NCI-H2171 (cell line): ENCODE measurements at places on chromosomes 5 and 9.

GRCh38 chr9:2120926-2121689, 106.0 kb downstream of the SMARCA2 start:
- DNase-seq, result no peak

GRCh38 chr9:85522459-85523092, 219.2 kb downstream of the AGTPBP1 start:
- DNase-seq, result peak; percentile 3

DNA sequence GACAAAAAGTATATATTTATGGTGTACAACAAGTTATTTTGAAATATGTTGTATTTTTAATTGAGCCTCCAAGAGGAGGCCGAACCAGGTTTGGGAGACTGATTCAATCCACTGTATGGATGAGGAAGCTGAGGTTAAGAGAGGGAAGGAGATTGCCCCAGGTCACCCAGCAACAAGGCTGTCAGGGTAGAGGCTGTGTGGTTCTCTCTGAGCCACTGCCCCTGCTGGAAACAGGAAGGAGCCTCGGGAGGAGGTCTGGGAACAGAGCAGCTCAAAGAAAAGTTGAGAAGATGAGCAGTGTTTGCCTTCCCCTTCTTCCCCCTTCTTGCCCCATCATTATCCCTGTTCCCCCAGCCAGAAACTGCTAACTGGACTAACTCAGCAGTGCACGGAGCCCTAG, 6.6 kb upstream of the FAT2 start:
- DNase-seq, result no peak

GRCh38 chr5:14213253-14213652, 70.1 kb downstream of the TRIO start:
- DNase-seq, result no peak

GRCh38 chr9:126342621-126343031, 16.0 kb downstream of the MVB12B start:
- no peak for DNase-seq

GRCh38 chr5:125152044-125152443, 405.6 kb upstream of the ZNF608 start:
- DNase-seq, result no peak

DNA sequence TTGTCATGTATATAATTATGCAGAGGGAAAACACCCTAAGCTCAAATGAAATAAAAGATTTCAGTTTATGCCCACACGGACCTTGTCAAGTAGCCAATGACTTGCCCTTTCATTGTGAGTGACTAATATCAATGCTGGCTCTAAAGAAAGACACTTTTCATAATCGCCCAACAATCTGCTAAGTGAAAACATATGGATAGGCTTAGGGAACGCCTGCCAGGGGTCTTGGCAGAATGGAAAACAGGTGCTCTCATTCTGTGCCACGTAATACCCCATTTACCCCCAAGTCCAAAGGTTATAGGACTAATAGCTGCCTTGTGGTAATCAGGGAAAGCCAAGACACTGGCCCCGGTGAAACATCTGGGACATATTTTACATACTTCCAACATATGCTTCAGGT, 157.7 kb downstream of the SLF1 start:
- no peak for DNase-seq

DNA sequence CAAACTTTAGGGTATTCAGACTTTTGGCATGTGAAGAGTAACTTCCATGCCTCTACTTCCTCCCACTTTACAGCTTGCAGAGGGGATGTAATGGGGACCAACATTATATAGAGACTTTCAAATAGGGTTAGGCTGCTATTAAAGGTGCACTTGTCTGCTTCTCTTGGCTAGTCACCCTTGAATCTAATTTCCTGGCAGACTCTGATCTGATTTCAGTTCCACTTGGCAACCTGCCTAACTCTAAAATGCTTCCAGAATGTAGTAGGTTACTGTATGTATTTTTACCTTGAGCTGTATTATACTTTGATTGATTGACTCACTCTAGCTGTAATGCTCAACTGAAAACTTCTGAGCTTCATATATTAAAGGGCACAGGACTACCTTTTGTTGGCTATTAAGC, 693.4 kb downstream of the KCTD16 start:
- no peak for DNase-seq

DNA sequence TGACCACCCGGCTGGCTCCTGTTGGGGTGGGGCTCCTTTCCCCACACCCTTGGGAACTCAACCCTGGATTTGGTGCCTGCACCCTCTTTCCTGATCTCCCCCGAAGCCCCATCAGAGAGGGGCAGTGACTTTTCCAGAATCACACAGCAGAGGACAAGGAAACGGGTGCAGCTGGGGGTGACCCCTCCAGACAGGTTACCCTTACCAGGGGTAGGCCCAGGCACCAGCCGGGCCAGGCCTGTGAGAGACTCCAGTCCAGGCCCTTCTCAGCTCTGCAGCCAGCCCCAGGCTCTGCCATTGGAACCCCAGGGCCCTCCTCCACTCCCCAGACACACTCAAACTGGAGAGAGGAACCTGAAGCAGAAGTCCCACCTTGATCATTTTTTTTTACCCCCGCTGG, 19.0 kb upstream of the PHYHD1 start:
- DNase-seq, result no peak

- DNase-seq, result no peak
These were observed 1.2 kb upstream of the ADAMTS6 start for GRCh38 chr5:65482736-65483545.

DNA sequence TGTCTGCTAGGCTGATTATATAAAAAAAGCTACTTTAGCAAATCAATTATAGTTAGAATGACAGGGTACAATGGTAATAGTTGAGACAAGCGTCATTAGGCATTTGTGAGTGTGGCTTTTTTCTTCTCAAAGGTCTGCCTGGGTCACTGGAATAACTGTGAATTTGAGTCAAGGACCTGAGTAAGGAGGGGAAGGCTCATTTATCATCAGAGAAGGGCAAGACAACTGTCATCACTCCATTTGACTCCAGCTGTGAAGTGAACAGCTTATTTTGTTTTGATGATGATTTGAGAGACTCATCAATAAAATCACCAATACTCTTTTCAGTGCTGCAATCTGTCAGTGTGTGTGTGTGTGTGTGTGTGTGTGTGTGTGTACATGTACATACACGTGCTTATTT, 118.6 kb downstream of the MAT2B start:
- no peak for DNase-seq

DNA sequence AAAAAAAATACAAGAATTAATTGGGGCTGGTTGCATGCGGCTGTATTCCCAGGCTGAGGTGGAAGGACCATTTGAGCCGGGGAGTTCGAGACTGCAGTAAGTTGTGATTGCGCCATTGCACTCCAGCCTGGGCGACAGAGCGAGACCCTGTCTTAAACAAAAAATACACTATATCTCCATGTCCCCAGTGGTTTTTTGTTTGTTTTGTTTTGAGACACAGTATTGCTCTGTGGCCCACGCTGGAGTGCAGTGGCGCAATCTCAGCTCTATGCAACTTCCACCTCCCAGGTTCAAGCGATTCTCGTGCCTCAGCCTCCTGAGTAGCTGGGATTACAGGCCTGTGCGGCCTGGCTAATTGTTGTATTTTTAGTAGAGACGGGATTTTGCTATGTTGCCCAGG, 1.2 kb downstream of the COQ4 start:
- DNase-seq, result no peak

DNA sequence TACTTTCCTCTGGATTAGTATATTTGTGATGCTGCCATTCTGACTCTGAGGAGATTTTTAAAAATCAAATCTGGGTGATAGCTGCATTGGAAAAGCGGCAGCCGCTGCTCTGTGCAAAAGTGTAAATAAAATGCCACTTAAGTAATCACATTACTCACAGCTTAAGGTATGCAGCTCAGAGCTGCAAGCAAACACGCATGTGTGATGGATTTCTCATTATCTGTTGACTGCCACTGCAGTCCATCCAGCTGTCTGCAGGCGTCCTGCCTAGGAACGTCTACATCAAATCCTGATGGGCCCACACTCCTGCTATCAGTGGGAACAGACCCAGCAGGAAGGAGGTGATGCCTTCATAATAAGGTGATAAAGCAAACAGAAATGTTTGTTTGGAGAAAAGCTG, 216.9 kb downstream of the SPOCK1 start:
- no peak for DNase-seq

GRCh38 chr9:37911271-37911681, 7.3 kb upstream of the SLC25A51 start:
- DNase-seq, result no peak

DNA sequence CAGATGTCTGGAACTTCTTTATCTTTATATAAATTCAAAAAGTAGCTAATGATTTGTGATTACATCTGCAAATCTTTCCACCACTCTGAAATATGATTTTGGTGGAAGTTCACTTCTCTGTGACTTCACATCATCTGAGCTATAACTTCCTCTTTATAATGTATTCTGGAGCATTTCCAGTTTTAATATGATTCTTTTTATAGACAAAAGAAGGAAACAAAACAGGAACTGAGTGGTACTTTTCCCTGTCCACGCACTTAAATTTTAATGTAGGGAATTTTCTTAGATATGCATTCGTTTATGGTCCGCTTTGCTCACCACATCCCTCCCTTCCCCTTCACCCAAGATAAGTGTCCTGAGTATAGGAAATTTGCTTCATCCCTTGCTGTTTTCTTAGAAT, 333.5 kb downstream of the CHSY3 start:
- no peak for DNase-seq

DNA sequence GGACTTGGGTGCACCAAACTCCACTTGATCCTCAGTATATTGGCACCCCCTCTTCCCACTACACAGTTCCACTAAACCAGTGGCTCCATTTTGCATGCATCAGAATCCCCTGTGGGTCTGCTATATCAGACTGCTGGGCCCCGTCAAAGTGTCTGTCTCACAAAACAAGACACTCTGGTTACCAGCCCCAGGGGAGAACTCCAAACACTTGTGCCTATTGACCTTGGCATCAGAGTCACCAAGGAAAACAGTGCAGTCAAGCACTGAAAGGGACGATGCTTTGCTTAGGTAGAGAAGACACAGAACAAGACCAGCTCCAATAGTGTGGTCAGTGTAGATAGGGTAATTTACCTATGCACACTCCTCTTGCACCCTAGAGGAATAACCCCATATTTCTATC, 205.8 kb upstream of the RAI14 start:
- DNase-seq, result no peak

- no peak for DNase-seq
These were observed 232.3 kb upstream of the WWC1 start for GRCh38 chr5:168059131-168059530.

- DNase-seq, result no peak
These were observed 57.4 kb downstream of the DAP start for GRCh38 chr5:10703676-10704075.

- no peak for DNase-seq
These were observed 74.9 kb downstream of the NREP start for GRCh38 chr5:111682121-111682520.

GRCh38 chr5:13664377-13664776, 280.1 kb downstream of the DNAH5 start:
- no peak for DNase-seq

DNA sequence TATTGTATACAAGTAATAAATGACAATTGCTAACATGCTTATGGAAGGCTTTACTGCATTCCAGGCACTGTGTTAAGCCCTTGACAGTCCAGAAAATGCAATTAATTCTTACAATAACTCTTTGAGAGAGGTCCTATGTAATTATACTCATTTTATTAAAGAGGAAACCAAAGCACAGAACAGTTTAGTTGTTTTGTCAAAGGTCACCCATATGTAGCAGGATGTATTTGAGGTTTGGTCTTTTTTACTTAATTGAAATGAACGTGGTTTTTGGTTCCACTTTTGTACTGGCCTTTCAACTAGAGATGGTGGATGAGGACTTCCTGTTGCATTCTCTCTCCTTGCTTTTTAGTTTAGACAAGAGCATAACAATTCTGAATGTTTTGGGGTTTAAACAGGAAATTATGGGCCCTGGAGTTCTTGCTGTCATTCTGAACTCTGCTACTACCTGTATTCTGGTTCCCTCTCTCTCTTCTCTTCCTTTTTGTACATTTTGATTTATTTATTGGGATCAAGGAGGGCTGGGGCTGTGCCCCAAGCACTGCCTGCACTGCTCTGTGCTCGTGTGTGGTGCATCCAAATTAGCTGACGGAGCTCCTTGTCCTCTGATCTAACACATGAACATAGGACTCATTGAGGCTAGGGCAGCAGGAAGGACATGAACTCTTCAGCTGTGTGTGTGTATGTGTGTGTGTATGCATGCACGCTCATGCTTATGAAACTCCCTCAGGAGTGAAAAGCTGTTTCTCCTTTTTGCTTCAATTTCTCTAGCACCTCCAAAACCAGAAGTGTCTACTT, 47.4 kb downstream of the SLC28A3 start:
- no peak for DNase-seq

GRCh38 chr5:87069974-87070608, 197.6 kb upstream of the RASA1 start:
- no peak for DNase-seq

- no peak for DNase-seq
These were observed 131.1 kb downstream of the TLE1 start for GRCh38 chr9:81558091-81558830.

DNA sequence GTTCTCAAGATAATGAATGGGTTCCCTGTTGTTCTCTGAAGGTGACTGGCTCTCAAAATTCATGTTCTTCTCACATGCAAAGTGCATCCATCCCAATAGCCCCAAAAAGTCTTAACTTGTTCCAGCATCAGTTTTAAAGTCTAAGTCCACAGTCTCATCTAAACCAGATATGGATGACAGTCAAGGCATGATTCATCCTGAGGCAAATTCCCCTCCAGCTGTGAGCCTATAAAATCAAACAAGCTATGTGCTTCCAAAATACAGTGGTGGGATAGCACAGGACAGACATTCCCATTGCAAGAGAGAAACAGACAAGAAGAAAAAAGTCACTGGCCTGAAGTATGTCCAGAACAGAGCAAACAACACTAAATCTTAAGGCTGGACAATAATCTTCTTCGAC, 25.4 kb downstream of the FBXO10 start:
- DNase-seq, result no peak

- no peak for DNase-seq
These were observed 5.8 kb downstream of the NDUFS6 start for GRCh38 chr5:1806974-1807373.

GRCh38 chr9:81002242-81002641, 687.1 kb downstream of the TLE1 start:
- no peak for DNase-seq
